ENCODE measurements at places on chromosomes 5 and 9.

GRCh38 chr5:108636135-108636853 lies 111.4 kb upstream of the FER start:
- DNase-seq = no peak

DNA sequence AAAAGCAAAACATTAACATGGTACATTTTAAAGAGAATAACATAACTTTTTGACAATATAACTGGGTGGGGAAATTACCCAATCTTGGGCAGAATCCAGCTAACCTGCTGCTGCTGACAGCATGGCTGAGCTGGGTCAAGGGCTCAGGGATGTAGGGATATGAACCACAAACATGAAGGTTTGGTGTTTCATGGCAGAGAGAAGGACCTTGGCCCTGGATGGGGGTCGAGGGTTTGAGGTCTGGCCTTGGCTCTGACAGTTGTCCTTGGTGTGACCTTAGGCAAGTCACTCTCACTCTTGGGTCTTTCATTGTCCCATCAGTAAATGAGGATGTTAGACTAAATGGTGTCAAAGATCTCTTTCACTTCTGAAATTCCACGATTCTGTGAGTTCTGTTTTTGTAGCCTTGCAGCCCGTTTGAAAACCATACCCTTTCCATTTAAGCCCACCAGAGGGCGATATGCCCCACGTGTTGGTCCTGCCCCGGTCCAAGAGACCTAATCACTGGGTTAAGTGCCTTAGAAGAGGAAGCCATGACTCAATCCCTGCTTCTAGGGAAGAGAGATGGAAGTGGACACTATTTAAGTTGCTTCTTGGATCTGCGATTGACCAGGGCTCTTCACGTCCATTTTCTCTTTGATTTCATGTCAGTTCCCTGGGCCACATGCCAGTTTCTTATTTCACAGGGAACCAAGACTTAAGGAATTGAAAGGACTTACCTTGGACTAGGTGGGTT lies 56.8 kb upstream of the TEX48 start:
- DNase-seq = peak; percentile 20

DNA sequence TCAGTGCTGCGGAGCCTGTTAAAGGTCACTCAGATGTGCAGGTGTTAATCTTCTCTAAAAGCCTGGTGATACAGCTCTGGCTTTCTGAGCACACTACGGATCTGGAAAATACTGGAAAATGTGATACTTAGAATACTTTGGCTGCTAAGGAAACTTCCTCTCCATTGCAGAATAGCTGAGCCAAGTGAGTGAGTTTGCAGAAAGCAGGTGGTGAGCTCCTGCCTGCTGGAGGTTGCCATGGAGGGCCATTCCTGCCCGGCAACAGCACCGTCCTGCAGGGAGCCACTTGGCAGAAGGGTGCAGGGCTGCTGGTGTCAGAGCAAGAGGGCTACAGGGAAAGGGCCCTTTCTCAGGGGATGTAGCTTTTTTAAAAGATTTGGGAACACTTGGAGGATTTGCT lies 40.7 kb downstream of the SECISBP2 start:
- DNase-seq = peak; percentile 32

GRCh38 chr5:101174981-101175380 lies 271.9 kb upstream of the ST8SIA4 start:
- DNase-seq = no peak

DNA sequence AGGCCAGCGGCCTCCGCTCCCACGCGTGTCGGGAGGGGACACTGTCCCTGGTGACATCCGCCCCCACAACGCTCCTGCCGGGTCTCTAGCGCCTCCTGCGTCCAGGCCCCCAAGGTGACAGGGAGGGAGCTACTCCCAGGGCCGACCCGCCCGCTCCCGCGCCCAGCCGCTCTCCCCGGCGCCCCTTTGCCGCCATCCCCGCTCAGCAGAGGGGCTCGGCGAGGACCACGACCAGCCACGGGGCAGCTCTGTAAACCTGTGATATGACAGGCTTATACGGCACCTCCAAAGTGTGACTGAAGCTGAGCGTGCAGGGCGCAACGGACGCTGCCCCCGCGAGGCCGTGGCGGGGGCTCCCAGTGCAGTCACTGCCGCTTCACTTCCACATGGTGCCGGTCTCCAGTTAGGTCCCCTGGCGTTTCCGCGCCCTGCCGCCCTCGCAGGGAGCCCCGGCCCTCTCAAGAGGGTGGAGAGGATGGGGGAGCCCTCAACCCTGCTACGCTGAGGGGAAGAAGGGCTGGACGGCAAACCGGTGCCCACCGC lies 978 bp upstream of the ADCY2 start:
- DNase-seq = no peak

DNA sequence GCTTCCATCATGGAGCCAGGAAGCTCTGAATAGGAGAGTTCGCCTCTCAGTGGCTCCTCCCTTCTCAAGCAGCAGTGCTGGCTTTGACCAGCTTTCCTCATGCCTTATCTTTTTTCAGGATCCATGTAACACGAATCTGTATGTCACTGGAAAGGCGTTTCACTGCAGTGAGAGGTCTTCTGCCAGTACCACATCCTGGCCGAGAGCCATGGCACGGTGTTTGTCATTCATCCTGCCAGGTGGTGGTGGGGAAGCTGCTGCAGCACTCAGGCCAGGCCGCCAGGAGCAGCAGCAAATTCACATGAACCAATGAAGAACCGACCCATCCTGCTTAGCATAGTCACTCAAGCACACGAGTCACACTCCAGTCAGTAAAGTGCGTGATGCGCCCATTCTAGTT lies 179.0 kb downstream of the FANCC start:
- no peak for DNase-seq

GRCh38 chr5:127031147-127031862 lies 947 bp upstream of the MARCHF3 start:
- no peak for DNase-seq

- DNase-seq = no peak
These were observed 55.9 kb downstream of the DAP start for GRCh38 chr5:10704949-10705621.

DNA sequence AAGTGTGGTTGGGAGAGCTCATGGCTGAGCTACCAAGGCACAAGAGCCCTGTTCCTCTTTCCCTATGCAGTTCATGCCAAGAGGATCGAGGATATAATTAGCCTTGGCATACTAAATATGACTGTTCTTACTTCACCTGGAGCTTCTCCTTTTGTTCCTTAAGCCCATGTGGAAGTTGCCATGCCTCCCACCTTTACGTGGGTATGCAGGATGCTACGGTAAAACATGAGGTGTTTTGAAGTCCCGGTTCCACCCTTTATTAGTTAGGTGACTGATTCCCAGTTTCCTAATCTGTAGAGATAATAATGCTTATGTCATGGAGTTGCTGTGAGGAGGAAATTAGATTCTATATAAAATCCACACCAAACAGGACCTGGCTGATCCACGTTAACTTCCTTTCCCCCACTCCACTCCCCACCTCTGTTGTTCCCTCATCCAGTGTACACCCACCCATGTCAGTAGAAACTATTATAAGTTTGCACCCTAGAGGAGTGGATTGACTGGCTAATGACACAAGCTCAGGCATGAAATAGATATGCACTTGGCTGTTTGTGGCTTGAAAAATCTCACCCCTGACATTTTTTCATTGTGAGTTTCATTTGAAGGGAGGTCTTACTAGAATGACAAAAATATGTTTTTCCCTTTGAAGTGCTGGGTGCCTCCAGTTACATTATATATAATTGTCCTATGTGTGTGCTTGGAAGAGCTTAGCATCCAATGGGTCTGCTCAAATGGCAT lies 36.8 kb upstream of the SHOC1 start:
- no peak for DNase-seq

DNA sequence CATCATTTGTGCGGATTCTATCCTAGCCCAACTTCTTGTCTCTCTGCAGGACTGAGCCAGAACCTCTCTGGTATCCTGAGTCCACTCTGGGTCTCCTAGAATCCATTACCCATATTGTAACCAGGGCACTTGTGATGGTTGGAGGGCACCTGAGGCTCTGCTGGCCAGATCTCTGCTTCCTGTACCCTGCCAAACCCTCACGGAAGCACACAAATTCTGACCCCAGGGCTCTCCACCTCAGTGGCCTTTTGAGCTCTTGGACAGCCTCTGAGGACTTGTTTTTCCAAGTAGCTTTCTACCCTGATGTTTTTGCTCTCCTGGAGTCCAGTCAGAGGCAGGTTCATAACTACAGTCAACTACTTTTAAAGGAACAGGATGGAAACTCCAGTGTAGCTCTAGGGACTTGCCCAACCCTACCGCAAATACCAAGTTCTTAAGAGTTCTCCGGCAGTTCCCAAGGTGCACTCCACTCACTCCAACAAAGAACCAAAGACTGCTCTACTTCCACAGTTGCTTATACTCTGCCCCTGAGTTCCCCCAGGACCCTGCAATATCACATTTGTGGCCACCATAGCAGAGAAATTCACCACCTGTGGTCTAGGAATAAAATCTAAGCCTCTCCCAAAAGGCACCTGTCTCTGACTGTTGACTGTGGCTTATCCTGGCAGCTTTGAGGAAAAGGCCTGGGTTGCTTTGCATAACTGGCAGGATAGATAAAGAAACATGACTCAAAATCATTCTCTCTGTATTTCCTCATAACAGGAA lies 9.6 kb downstream of the PIP5K1B start:
- DNase-seq = no peak

DNA sequence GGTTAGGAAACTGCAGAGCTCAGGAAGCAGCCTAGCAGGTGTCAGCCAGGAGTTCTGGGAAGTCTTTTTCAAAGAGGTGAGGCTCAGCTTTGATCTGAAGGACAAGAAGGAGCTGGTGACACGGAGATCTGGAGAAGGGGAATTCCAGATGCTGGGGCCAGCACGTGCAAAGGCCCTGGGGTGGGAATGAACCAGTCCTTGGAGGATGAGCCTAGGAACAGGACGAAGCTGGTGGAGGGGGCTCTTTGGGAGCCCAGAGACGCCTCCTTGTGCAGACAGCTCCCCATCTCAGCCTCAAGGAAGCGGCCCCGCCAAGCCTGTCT lies 15.2 kb upstream of the RNU6ATAC start:
- no peak for DNase-seq

GRCh38 chr5:172788771-172789686 lies 18.0 kb upstream of the DUSP1 start:
- no peak for DNase-seq

- no peak for DNase-seq
These were observed 55.8 kb downstream of the PIP5K1B start for GRCh38 chr9:68760674-68761333.

DNA sequence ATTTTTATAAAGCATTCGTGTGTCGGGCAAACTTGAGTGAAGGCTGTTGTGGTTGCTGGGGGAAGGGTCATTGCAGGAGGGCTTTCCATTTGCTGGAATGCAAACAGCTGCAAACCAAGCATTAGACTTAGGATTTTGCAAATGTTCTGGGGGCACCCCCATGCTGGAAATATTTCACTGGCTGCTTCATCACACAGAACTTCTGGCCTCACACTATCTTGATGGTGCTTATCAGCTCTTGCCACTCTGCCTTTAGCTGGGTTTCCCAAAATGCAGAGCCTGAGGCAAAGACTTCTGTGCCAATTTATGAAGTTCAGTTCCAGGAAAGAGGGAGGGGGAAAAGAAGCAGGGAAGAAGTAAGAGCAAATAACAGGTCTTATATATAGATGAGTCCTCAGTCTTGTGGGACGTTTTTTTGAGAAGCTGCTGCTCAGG lies 8.6 kb upstream of the COL15A1 start:
- DNase-seq = no peak

- DNase-seq = no peak
These were observed 60.9 kb upstream of the UBAC1 start for GRCh38 chr9:136021872-136022681.

GRCh38 chr5:37370864-37371726 lies at the start of gene NUP155:
Gene NUP155 (minus strand): TSS chr5:37371106. CDS start chr5:37370977, 129 bp downstream.
- DNase-seq = peak; percentile 91

DNA sequence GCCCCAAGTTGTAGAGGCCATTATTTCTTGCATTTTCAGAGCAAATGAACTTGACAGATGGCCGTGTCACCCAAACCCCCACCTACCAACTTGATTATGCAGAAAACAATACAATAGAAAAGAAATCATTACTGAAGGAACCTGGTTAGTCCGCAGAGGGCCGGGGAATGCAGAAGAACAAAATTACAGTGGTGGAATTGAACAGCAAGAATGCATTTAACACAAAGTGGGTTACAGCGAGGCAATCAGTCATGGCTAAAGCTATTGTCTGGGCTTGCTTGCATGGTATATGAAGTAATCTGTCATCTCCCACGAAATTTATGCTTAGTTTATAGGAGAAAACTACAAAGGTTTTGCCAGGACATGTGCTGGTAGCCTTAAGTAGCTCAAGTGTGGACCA lies 238.3 kb upstream of the IRX1 start:
- DNase-seq = no peak

DNA sequence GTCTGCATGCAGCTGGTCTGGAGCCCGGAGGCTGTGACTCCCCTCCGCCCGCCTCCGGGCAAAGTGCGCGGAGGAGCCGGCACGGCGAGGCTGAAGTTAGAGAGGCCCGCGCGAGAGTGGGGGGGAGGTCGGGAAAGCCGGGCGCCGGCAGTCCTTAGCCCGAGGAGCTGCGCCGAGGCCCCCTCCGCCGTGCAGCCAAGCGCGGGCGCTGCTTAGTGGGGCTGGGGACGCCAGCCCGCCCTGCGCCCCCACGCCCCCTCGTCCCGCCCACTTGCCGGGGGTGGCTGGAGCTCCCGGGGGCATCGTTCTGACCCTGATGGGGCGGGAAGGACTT lies 403 bp downstream of the NINJ1 start:
- no peak for DNase-seq

DNA sequence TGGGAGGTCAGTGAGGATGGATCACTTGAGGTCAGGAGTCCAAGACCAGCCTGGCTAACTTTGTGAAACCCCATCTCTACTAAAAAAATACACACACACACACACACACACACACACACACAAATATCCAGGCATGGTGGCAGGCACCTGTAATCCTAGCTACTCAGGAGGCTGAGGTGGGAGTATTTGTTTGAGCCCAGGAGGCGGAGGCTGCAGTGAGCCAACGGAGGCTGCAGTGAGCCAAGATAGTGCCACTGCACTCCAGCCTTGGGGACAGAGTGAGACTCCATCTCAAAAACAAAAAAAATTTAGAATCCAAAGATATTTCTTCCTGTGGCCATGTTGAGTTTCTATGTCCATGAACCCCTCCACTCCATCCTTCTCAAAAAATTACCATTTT lies 21.5 kb upstream of the CDC23 start:
- DNase-seq = no peak

- no peak for DNase-seq
These were observed 211.8 kb downstream of the ARRDC3 start for GRCh38 chr5:91171322-91171721.

- no peak for DNase-seq
These were observed 5.1 kb upstream of the SSBP2 start for GRCh38 chr5:81756016-81756415.

GRCh38 chr5:132055808-132056609 lies 4.4 kb upstream of the IL3 start:
- DNase-seq = no peak

DNA sequence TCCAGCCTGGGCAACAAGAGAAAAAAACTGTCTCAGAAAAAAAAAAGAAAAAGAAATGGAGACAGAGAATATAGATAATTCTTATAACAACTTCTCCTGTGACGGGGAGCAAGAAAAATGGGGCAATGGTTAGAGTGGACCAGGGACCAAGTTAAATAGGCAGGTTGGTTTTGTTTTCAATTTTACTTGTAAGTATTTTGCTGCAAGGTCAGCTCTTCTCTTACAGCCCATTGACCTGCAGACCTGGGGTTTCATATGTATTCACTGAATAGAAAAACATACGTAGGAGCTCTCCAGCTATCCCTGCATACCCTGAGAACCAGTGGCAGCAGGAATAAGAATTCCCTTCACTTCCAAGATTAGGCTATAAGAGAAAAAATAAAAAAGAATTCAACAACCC lies 29.2 kb upstream of the IL13 start:
- no peak for DNase-seq

- DNase-seq = no peak
These were observed 14.2 kb downstream of the PRRT1B start for GRCh38 chr9:131559421-131560000.

Measured in NCI-H2081 treated with DMSO at 0.1 percent for 48 hours (cell line).